ENCODE measurements at places on chromosomes 3 and 15.

DNA sequence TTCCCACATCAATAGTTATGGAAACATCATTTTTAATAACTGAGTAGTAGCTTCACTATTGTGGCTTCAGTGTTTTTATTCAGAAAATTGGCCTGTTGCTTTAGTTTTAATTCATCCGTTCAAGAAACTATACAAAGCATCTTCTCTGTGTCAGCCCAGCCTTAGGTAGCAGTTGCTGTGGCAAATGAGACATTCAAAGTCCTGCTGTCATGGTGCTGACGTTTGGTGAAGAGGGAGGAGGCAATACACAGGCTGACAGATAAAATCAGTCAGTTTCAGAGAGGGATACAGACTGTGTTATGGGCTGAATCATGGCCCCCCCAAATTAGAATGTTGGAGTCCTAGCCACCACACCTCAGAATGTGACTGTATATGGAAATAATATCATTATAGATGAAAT lies 56.5 kb downstream of the SLC7A14 start:
- no peak for DNase-seq

- DNase-seq: no peak
These were observed 129.9 kb downstream of the ROBO2 start for GRCh38 chr3:77169823-77170222.

DNA sequence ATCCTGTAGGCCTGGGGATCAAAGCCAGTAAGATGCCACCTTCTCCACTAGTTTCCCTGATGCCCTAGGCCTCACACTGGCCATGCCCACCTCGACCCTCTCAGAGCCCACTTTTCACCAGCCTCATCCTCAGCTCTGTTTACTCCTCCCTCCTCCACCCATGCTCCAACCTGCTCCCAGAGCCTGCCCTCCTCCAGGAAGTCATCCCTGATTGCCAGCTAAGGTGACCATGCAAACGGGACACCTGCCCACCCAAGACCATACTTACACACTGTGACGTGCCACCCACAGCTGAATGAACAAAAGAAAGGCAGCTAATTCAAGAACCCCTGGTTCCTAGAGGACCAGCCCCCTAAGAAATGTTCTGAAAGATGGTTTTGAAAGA lies 9.1 kb downstream of the PLCD1 start:
- no peak for DNase-seq

- no peak for DNase-seq
These were observed 396.2 kb upstream of the CDIN1 start for GRCh38 chr15:36183201-36183600.

GRCh38 chr3:15361494-15362214 lies 29.3 kb upstream of the SH3BP5 start:
- no peak for DNase-seq

Data from SK-N-MC (cell line).